ENCODE measurements at places on chromosomes 7 and 10.

GRCh38 chr10:110600487-110601101 is 33.1 kb downstream of the SMC3 start:
- no peak for DNase-seq

DNA sequence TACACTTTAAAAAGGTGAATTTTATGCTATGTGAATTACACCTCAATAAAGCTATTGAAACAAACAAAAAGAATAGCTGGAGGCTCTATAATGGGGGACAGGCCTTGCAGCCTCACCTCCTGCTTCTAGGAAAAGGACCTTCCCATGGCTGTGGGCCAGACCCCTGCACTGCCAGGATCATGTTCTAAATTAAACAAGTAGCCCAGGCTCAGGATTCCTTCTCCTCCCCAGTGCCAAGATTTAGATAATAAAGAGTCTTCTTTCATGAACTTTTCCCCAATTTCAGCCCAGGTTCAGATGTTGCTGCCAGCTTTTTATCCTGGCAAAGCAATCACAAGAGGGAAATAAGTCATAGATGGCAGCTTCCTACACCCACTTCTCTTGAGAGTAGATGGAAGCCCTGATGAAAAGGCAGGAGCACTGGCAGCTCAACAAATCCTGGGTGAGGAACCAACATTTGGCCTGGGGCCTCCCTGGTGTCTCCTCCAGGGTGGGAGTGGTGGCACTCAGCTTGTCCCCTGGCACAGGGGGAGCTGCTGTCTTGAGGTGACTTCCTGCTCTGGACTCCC is 22.2 kb upstream of the CAMK2B start:
- no peak for DNase-seq

DNA sequence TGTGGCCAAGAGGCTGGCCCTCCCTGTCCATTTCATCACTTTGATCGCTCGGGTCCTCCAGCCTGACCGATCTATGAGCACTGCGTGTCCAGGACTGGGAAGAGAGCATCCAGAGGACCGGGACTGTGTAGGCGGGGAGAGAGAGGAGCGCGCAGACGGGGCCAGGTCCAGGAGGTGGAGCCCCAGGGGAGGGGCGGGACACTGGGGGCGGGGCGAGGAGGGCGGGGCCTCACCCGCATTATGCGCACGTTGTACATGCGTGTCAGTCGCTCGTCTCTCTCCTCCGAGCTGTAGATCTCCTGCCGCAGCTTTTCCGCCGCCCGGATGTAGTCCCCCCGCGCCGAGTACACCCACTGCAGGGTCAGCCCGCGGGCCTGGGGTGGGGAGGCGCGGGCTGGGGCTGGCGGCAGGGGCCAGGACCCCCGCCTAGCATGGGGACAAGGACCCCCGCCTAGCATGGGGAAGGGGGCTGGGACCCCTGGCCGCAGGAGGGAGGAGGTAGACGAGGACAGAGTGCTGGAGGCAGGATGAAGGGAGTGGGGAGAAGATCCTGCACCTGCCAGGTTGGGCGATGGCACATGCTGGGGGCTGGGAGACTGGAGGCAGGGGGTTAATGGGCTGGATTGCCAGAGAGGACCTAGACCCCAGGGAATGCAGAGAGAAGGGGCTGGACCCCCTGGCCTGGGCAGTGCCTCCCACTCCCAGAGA is 14.3 kb downstream of the MOSPD3 start:
- peak; percentile 52 for DNase-seq

DNA sequence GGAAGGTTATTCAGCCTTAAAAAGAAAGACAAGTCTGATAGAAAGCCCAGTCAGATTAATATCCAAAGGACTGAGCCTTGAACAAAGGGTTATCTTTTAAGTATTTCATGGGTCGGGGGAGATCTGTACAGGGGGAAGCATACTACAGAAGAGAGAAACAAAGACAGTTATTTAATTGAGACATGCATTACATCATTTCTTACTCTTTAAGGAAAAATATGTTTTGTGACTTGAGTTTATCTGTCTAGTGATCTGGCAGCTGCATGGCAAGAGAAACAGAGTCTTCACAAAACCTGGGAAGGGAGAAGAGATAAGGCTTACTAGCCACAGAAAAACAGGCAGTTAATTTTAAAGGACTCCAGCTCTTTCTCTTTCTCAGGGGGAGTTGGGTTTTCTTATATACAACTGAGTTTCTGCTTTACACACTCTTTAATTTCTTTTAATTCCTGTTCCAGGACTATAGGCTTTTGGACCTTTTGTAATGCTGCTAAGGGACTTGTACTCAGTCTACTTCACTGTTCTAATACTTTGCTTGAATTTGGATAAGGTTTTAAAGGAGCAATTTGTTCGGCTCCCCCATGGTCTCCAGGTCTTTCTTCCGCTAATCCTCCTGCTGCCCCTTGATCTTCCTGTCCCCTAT is 20.9 kb upstream of the CYP3A43 start:
- no peak for DNase-seq

- peak; percentile 16 for DNase-seq
Observed at GRCh38 chr10:125002423-125003145, 60.7 kb downstream of the ZRANB1 start.
